ENCODE measurements at places on chromosomes 11 and 22.

GRCh38 chr11:126423154-126423553 is 67.7 kb downstream of the ST3GAL4 start:
- no peak for DNase-seq

GRCh38 chr11:65766535-65766934 is 14.2 kb downstream of the AP5B1 start:
- peak; percentile 56 for DNase-seq

GRCh38 chr11:3126901-3127691 is 38.0 kb downstream of the OSBPL5 start:
- DNase-seq, result no peak

DNA sequence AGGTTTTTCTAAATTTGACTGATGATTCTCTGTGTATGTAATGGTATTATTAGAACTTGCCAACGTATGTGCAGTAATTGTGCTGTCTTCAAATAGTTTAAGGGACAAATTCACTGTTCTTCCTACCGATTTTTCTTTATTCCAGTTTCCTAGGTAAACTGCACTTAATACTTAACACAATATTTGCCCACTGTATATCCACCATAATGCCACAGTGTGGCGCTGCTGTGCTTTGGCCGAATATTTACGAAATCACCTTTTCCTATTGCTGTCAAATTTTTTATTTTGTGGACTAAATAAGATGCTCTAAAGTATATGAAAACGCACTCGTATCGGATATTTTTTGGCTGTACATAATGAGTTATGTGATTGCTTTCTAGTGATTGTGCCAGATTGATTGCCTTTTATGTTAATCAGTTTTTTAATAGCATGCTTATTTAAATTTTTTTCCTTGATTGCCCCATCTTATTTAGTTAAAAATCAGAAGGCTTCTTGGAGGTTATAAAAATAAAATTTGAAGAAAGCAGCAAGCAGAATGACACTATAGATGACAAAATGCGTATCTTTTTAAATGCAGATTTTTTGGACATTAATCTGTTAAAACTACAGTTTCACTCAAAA is 10.5 kb downstream of the AASDHPPT start:
- peak; percentile 72 for DNase-seq

DNA sequence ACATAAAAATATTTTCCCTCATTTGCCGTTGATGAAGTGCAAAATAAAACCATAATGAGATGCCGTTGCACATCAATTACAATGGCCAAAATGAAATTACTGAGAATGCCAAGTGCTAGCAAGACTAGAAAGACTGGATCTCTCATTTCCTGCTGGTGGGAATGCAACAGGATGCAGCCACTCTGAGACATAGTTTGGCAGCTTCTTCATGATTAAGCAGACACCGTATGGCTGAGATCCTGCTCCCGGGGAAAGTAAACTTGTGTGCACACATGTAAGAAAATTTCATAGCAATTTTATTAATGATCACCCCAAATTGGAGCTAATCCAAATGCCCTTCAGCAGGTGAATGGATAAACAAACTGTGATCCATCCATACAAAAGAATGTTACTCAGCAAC is 1013.2 kb downstream of the TBC1D22A start:
- no peak for DNase-seq

- DNase-seq, result no peak
These were observed 16.0 kb upstream of the CCDC90B start for GRCh38 chr11:83302151-83302550.

All from MCF 10A (cell line).